COLO829 (cell line): ENCODE measurements at places on chromosomes 13 and 19.
A peak's percentile ranks its signal among the peaks of the same experiment; 100 is the strongest.

GRCh38 chr19:44576843-44577565 lies 36.4 kb upstream of the IGSF23 start:
- DNase-seq: no peak

- DNase-seq: no peak
Measured at GRCh38 chr19:28351761-28352160, 861.2 kb downstream of the UQCRFS1 start.

GRCh38 chr13:96172066-96172465 lies 82.2 kb downstream of the HS6ST3 start:
- DNase-seq: no peak

- no peak for DNase-seq
Measured at GRCh38 chr13:112066624-112067004, 335 bp upstream of the SOX1 start.

- no peak for DNase-seq
Measured at GRCh38 chr13:85261757-85262346, 537.4 kb downstream of the SLITRK6 start.

- no peak for DNase-seq
Measured at GRCh38 chr13:76808927-76809326, 77.3 kb downstream of the KCTD12 start.

DNA sequence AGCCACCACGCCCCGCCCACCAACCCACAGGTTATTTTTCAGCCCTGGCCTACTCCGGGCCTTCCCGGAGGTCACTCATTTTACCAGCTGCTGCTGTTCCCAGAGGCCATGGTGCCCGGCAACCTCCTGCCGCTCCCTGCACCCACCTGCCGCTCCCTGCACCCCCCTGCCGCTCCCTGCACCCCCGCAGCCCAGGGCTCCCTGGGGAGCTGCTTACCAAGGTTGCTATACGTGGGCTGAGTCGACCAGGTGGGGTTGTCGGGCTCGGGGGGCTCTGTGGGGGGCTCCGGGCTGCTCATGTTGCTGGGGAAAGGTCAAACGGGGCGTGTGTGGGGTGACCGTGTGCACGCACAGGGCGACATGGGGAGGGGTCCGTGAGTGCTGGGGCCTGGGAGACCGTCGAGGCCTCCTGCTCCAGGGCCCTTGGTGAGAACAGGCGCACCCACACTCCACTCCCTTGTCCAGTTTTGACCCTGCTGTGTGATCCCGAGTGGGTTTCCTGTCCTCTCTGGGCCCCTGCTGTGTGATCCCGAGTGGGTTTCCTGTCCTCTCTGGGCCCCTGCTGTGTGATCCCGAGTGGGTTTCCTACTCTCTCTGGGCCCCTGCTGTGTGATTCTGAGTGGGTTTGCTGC lies 1.2 kb downstream of the PEAK3 start:
- DNase-seq: no peak

GRCh38 chr13:92175330-92175729 lies 776.9 kb downstream of the GPC5 start:
- DNase-seq: peak; percentile 26

GRCh38 chr19:47778954-47779351 lies 450 bp downstream of the SELENOW start:
- no peak for DNase-seq

DNA sequence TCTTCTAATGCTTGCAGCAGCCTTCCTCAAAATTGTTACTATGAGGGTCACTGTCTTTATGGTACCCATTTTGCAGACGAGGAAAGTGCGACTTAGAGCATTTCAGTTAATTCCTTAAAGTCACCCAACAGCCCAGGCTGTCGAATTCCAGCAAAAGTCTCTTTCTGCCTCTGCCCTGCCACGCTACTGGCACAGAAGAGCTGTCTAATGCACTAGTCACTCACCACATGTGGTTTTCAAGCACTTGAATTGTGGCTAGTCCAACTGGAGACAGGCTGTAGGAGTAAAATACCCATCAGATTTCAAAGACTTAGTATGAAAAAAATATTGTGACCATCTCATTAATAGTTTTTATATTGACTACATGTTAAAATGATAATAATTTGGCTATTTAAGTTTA lies 1.7 kb downstream of the FPR1 start:
- DNase-seq: no peak

DNA sequence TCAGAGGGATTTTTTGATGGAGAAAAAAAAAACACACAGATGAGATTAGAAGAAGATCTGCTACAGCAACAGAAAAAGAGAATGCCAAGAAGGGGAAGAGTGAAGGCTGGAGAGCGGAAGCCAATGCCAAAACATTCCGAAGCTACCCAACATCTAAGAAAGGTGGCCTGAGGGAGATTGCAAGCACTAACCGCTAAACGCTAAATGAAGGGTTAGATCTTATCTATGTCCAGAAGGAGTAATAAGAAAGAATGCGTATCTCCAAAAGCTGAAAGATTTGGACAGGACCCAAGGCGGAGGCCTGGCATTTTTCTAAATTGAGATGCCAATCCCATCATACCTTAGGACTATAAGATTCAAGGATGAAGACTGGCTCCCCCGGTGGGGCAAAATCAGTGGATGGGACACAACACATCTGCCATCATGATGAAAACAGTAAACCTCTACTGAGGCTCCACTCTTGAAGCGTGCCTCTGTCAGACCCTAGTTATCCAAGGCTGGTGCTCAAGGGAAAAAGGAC lies 15.6 kb upstream of the HMGB1 start:
- no peak for DNase-seq

DNA sequence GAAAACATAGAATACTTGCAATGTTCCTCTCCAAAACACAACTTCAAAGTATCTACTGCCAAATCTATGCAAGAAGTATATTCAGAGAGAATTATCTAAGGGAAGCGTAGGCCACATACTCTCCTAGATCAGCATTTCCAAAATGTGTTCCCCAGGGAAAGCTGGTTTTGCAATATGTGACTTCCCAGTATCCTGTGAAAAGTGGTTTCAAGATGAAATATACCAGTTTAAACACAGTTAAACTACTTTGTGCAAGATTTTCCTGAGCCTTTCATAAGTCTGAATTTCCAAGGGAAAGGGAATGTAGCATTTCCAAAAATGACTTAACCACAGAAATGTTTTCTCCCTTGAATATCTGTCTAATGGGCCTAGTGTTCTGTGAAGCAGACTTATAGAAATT lies 7.6 kb downstream of the STARD13 start:
- DNase-seq: no peak

- DNase-seq: no peak
Measured at GRCh38 chr13:109764045-109764444, 22.3 kb downstream of the IRS2 start.

DNA sequence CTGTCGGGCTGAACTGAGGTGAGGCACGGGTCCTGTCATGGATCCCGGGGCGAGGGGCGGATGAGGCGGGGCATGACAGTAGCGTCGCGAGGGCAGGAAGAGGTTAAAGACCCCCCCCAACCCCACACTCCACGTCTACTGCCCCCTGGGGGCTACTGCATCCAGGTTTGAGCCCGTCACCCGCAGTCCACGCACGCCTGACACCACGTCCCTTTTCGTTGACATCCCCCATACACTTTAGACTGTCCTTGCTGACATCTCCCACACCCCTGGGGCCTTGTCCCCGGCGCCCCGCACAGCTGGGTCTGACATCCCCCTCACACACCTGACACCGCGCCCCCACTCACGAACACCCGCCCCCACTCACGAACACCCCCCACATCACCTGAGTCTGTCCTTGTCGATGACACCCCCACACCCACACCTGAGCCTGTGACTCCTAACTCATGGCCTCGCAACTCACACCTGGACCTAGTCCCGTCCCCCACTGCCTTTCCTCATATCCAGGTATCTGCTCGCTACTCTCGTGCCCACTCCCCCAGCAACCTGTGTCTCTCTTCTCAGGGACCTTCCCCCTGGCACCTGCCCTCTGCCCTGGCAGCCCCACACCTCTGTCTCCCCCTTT lies 416 bp downstream of the SLC25A42 start:
- peak; percentile 16 for DNase-seq

GRCh38 chr13:114124921-114125320 lies 7.5 kb downstream of the RASA3 start:
- no peak for DNase-seq

- DNase-seq: no peak
Measured at GRCh38 chr13:80513196-80513595, 172.3 kb upstream of the SPRY2 start.

GRCh38 chr13:101018720-101019119 lies 344.1 kb upstream of the TMTC4 start:
- DNase-seq: no peak

GRCh38 chr13:113474179-113474578 lies 16.3 kb downstream of the DCUN1D2 start:
- DNase-seq: no peak

- DNase-seq: peak; percentile 19
Measured at GRCh38 chr13:39676315-39676876, 20.9 kb downstream of the COG6 start.

GRCh38 chr13:21744149-21744548 lies 73.3 kb downstream of the FGF9 start:
- DNase-seq: no peak

DNA sequence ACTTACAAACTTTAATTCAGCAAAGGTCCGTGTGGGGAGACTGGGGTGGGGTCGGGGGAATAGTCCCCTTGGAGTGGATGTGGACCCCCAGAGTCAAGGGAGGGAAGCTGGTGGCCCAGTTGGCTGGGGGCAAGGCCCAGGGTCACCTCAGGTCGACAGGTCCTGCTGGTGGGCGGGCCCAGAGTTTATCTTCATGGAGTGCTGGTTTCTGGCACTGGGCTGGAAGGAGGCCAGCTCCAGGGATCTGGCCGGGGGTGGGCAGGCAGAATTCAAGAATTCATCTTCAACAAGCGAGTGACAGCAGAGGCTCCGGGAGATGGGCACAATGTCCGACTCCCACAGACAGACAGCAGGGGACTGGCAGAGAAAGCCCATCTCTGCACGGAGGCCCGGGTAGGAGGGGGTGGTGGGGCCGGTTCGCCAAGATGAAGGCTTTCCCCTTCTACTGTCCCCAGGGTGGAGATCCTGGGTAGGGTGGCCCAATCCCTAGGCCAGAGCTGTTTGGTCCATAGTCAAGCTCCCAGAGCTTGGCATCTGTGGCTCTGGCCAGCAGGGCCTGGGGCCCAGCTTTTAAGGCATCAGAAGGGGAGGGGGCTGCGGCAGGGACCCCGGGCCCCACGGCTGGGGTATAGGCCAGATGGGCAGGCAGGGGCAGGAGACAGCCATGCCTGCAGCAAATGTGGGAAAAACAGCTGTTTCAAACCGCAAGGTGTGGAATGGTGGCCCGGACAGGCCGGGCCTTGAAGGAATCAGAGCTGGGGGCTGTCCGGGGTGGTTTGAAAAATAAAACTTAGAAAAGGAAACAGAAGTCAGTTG lies 622 bp upstream of the FDX2 start:
- no peak for DNase-seq

DNA sequence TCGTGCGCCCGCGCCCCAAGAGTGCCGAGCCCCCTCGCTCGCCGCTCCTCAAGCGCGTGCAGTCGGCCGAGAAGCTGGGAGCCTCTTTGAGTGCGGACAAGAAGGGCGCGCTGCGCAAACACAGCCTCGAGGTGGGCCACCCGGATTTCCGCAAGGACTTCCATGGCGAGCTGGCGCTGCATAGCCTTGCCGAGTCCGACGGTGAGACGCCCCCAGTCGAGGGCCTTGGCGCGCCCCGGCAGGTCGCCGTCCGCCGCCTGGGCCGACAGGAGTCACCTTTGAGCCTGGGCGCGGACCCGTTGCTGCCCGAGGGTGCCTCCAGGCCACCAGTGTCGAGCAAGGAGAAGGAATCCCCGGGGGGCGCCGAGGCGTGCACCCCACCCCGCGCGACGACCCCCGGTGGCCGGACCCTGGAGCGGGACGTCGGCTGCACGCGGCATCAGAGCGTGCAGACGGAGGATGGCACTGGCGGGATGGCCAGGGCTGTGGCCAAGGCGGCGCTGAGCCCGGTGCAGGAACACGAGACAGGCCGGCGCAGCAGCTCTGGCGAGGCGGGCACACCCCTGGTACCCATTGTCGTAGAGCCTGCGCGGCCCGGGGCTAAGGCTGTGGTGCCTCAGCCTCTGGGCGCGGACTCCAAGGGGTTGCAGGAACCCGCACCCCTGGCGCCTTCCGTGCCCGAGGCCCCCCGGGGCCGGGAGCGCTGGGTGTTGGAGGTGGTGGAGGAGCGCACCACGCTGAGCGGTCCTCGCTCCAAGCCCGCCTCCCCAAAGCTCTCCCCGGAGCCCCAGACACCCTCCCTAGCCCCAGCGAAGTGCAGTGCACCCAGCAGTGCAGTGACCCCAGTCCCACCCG lies 7.1 kb downstream of the DNASE2 start:
- DNase-seq: no peak

DNA sequence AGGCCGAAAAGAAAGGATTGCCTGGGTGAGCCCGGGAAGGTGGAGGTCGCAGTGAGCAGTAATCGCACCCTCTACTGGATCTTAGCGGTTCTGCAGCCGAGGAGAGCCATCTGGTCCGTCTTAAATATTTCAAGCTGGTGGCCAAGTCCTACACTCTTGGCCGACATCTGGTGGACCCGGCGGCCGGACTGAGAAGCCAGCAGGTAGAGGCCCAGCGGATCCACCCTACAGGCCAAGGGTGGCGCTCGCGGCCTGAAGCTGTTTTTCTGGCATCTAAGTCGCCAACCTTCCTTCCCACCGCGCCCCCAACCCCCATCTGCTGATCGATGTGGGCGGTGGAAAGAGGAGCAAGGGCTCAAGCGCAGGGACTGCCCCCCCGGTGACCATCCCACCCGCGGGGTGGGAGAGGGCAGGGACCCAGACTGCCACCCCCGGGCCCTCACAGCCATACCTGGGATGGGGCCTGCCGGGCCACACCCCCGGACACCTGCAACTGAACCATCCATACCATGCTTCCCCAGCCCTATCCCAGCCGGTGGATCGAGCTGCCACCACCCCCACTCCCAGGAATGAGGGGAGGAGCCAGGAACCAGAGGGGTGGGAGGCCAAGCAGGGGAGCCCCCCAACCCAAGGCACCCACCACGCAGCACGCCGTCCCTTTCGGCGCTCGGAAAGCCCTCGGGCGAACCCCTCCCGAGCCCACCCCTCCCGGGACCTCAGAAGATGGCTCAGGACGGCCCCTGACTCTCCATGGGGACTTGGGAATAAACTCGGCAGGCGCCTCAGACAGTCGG lies 46.3 kb upstream of the ZNF730 start:
- DNase-seq: no peak

DNA sequence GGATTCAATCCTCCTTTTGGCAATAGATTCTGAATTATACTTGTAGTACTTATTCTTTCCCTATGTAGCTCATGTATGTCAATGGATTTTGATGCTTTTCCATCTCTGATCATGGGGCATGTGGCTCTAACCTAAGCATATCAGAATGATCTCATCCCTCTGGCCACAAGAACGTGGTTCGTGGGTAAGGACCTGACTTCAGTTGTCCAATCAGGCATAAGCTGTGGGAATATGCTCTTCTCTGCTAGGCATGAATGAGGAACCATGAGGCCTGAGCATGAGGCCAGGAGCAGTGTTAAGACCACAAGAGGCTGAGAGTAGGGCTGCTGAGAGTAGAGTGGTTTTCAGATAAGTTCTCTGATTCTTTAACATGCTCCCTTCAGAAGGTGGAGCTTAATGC lies 292.4 kb upstream of the TSHZ3 start:
- DNase-seq: no peak
